CD4-positive, alpha-beta memory T cell (primary cell): ENCODE measurements at places on chromosomes 6 and 20. TPM values are rescaled to one million over a fixed set of nuclear protein-coding genes. Genes with fewer than 3 reads are reported as not detected.

- peaks cover 72% of the 10 kb centered on the region for H3K36me3 ChIP-seq
- no peaks in the 10 kb centered on the region for H3K27me3 ChIP-seq
- H3K27ac ChIP-seq: no peak overlapping the region
- no peak overlapping the region for H3K4me3 ChIP-seq
Observed at GRCh38 chr20:38536310-38536709, 44.7 kb upstream of the ADIG start.

DNA sequence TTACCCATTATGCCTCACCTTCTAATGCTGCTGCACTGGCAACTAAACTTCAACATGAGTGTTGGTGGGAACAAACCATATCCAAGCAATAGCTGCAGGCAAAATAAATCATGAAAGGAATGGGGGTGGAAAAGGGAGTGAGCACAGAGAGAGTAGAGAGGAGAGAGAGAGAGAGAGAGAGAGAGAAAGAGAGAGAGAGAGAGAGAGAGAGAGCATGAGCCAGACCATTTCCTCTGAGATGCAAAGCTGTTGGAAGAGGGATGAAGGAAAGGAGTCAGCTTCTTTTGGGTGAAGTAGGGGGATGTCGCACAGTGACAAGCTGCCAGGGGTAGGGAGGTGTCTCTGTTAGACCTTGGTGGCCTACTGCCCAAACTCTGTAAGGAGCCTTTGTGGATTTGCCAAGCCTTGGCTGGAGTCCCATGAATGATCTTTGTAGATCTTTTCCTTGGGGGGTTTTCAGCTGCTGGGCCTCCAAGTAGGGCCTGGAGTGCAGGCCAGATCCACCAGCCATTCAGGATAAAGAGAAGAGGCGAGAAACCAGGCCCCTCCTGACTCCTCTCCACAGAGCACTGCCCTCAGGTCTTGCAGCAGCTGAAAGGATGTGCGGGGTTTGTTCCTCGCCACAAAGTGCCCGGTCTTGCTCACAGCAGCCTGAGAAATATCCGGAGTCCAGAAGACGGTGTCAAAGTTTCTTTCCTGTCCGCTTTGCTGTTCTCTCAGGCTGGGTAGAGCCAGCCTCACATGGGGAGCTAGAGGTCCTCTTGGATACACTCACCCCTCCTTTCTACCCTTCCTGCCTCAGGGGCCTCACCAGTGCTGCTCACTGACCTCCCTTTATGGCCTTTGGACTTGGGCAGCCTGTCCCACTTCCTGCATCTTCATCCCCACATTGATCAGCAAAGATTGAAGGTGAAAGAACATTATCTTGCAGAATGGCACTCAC lies 17.8 kb downstream of the BTBD3 start:
- H3K36me3 ChIP-seq: no peaks in the 10 kb centered on the region
- H3K27me3 ChIP-seq: no peaks in the 10 kb centered on the region
- no peak overlapping the region for H3K4me3 ChIP-seq
- H3K27ac ChIP-seq: no peak overlapping the region
- no peaks in the 10 kb centered on the region for H3K4me1 ChIP-seq
- DNase-seq: no peak

- H3K27ac ChIP-seq: no peak overlapping the region
- no peaks in the 10 kb centered on the region for H3K4me1 ChIP-seq
- no peak overlapping the region for H3K4me3 ChIP-seq
- no peaks in the 10 kb centered on the region for H3K36me3 ChIP-seq
- no peaks in the 10 kb centered on the region for H3K27me3 ChIP-seq
Observed at GRCh38 chr6:112923940-112924587, 576.9 kb downstream of the RFPL4B start.

DNA sequence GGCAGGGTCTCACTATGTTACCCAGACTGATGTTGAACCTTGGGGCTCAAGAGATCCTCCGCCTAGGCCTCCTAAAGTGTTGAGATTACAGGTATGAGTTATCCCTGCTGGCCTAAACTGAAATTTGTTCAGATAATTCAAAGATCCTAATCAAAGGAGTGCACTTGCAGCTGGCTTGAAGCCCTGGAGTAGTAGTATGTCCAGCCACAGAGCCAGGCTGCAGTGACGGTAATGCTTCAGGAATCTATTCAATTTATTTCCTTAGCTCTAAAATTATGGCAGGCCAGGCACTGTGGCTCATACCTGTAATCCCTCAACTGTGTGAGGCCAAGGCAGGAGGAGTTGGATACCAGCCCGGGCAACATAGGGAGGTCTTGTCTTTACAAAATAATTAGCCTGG lies 1.4 kb upstream of the DDX43 start:
- H3K27me3 ChIP-seq: no peaks in the 10 kb centered on the region
- H3K4me1 ChIP-seq: peaks cover 29% of the 10 kb centered on the region

GRCh38 chr20:44247131-44247571 lies at the start of gene GDAP1L1:
Gene GDAP1L1, plus strand, starts transcription at chr20:44247308. Its CDS starts 27 bp downstream, at chr20:44247335.
- H3K27ac ChIP-seq: no peak within 1 kb of the TSS
- H3K27me3 ChIP-seq: no peaks in the 10 kb centered on the region
- no peak within 1 kb of the TSS for H3K4me3 ChIP-seq

DNA sequence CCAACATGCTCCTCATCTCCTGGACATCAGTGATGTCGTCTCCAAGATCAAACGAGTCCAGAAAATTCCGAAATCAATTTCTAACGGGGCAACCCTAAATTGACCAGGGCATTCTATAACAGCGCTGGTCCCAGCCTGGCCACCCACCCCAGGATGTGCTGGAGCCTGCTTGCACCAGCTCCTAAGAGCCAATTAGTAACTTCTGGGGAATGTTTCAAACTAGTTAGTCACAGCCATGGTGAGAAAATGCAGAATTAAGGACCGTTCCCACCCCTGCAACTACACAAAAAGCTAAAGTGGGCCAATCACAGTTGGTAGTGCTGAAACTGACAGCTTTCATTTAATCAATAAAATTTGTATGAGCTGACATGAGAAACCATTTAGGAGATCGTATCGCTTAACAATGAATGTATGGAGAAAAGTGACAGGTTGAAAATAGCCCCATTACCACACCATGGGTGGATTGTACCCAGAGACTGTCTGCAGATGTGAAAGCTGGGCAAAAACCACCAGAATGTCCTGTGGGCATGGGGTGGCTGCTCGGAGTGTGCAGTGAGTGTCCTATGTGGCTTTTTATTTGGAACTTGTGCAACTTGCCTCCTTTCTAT lies 165.7 kb upstream of the AFDN start:
- no peaks in the 10 kb centered on the region for H3K36me3 ChIP-seq
- no peak for DNase-seq
- no peaks in the 10 kb centered on the region for H3K4me1 ChIP-seq
- H3K4me3 ChIP-seq: no peak overlapping the region
- H3K27me3 ChIP-seq: no peaks in the 10 kb centered on the region

DNA sequence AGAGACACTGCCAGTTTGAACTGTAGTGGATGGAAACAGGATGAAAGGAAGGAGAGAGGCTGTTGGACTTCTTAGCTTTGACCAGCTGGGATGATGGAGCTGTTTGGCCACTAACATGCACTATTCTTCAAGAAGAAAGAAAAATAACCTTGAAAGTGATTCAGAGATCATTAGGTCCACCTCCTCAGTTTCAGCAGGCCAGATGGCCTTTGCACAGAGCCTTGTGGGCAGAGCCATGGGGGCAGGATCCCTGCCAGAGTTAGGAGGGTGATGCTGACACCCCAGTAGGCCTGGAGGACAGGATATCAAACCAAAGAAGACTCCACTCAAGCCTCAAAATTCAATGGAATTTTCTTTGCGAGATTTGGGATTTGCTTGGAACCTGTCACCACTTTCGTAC lies 74.5 kb upstream of the TMEM181 start:
- no peaks in the 10 kb centered on the region for H3K27me3 ChIP-seq
- H3K4me1 ChIP-seq: no peaks in the 10 kb centered on the region
- no peak for DNase-seq
- no peaks in the 10 kb centered on the region for H3K36me3 ChIP-seq
- no peak overlapping the region for H3K27ac ChIP-seq
- H3K4me3 ChIP-seq: no peak overlapping the region

DNA sequence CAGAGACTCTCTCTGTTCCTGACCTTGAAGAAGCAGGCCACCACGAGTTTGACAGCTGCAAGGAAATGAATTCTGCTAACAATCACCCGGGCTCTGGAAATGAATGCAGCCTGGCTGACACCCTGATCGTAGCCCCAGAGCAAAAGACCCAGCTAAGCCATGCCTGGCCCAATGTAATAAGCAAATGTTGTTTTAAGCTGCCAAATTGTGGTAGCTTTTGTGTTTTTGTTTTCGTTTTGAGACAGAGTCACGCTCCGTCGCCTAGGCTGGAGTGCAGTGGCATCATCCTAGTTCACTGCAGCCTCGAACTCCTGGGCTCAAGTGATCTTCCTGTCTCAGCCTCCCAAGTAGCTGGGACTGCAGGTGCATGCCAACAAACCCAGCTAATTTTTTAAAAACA lies 3.3 kb upstream of the OXT start:
- no peaks in the 10 kb centered on the region for H3K36me3 ChIP-seq
- H3K27me3 ChIP-seq: no peaks in the 10 kb centered on the region
- H3K27ac ChIP-seq: no peak overlapping the region
- H3K4me1 ChIP-seq: peaks cover 18% of the 10 kb centered on the region
- DNase-seq: no peak

Gene MTRF1L
- total RNA-seq: 18.3 TPM

Gene ADISSP
- total RNA-seq: 17.3 TPM

Gene COL10A1
- total RNA-seq: not detected

Gene C20orf141
- total RNA-seq: not detected
